ENCODE measurements at places on chromosomes 5 and 9.

- no peak for DNase-seq
Measured at GRCh38 chr5:142971303-142972013, 201.3 kb downstream of the ARHGAP26 start.

- DNase-seq = no peak
Measured at GRCh38 chr5:155270725-155271124, 257.2 kb downstream of the KIF4B start.

- DNase-seq = no peak
Measured at GRCh38 chr9:23850242-23850689, 24.2 kb upstream of the ELAVL2 start.

GRCh38 chr9:112787978-112788377 lies 37.4 kb downstream of the SNX30 start:
- no peak for DNase-seq

- no peak for DNase-seq
Measured at GRCh38 chr9:81303658-81304057, 385.7 kb downstream of the TLE1 start.

- no peak for DNase-seq
Measured at GRCh38 chr9:112332674-112332976, 794 bp downstream of the PTBP3 start.

GRCh38 chr9:120791161-120791560 lies 2.1 kb downstream of the FBXW2 start:
- no peak for DNase-seq

- DNase-seq = no peak
Measured at GRCh38 chr9:22922222-22922621, 475.6 kb downstream of the DMRTA1 start.

GRCh38 chr9:88586452-88586851 lies 51.5 kb downstream of the NXNL2 start:
- no peak for DNase-seq

GRCh38 chr5:153485641-153486040 lies 4.8 kb upstream of the GRIA1 start:
- no peak for DNase-seq

DNA sequence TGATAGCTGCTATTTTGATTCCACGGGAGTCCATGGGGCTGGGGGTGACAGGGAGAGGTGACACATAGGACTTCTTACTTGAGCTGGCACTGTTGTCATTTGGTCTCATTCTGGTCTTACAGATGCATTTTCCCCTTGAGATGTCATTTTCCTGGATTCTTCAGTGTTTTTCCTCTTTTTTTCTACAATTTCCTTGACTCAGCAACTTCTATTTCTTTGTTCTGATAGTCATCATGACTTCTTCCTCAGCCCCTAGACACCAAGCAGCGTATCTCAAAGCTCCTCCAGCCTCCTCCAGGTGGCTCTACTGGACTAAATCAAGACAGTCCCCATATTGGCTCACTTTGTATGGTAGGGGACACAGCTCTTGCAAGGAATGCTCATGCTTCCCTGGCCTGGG lies 16.5 kb downstream of the LVRN start:
- no peak for DNase-seq

DNA sequence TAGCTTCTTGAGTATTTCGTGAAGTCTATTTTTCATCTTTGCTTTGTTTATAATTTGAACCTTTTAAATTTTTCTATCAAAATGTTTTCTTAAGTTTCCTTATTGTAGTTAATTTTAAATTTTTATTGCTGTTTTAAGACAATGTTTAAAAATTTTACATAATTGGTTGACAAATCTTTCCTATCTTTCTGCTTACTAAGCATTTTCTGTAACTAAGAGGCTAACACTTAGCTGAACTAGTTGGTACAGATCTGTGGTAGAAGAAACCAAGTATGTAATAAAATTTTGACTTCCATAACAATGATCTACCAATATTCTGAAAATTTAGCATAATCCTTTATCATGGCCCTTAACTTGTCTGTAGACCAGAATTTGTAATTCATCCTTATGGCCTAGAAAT lies 32.3 kb upstream of the TNPO1 start:
- DNase-seq = no peak

DNA sequence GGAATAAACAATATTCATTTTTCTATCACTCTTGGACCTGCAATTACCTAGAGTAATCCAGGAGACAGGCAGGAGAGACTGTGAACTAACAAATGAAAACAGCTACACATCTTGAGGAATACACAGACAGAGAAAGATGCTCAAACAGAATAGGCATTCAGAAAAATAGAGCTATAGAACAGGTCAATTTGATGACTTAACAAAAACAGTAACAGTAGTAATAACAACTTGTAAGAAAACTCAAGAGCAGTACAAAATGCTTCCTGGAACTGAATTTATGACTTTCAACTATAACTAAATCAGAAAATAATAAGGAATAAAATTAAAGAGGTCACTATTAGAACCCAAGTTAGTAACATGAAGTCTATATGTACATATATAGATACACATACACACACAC lies 579.3 kb downstream of the TLR4 start:
- DNase-seq = no peak

DNA sequence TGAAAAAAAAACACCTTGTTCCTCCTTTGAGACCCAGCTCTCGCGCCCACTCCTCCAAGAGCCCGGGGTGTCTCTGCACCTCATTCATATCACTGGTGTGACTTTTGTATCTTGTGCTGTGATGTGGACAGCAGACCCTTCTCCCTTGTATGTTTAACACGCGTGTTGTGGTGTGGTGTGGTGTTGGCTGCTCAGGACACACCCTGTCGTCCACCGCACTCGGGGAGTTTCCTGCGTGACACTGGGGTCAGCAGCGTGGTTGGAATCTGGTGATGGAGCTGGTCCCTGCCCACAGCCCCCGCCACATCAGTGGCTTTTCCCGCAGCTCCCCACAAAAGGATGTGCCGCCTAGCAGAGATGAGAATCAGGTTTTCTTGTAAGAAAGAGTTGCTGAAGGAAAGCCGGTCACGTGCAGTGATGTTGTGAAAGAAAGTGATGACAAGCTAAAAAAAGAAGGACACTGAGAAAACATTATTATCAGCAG lies 61.5 kb downstream of the TENT4A start:
- DNase-seq = no peak

DNA sequence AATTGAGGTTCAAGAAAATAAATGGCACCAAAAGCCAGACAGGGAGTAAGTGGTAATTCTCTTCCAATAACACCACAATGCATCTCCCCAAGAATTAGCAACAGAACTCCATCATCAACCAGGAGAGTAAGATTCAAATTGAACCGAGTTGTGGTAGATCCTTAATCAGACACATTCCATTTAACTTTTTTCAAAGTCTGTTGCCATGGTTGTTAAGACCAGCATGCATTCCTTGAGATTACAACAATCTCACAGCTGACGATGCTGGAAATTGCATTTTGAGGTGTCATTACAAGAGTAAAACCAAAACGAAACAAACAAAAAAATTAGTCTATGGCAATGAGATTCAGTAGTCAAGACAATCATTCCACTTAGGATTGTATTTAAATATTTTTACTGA lies 78.9 kb upstream of the ZNF462 start:
- no peak for DNase-seq

DNA sequence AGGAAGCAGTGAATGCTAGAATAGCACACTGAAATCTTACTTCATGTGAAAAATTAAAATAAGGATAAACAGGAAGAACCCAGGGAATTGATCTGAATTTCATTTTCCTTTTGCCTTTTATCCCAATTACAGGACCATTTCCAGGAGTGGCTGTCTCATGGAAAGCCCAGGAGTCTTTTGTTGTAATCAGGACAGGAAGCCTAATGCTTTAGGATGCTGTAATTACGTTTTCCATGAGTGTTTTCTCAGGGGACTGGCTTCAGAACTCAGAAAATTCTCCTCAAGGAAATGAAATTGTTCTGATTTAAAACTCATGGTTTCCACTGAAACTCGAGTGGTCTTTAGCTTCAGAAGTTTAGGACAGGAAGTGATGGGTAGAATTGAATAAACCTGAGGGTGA lies 56.6 kb upstream of the CAMK4 start:
- DNase-seq = no peak

- no peak for DNase-seq
Measured at GRCh38 chr5:145855763-145856267, 17.0 kb downstream of the GRXCR2 start.

DNA sequence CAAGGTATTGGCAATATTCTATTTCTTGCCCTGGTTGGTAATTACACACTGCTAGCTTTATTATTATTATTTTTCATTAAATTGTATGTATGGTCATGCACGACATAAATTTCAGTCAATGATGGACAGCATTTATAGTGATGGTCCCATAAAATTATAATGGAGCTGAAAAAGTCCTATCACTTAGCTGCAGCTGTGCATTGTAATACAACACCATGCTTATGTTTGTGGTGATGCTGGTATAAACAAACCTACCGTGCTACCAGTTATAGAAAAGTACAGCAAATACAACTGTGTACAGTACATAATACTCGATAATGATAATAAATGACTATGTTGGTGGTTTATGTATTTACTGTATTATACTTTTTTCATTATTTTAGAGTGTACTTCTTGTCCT lies 65.5 kb downstream of the NR3C1 start:
- no peak for DNase-seq

GRCh38 chr9:18544456-18544855 lies 70.5 kb downstream of the ADAMTSL1 start:
- no peak for DNase-seq

- no peak for DNase-seq
Measured at GRCh38 chr5:145949474-145949873, 13.1 kb downstream of the SH3RF2 start.

DNA sequence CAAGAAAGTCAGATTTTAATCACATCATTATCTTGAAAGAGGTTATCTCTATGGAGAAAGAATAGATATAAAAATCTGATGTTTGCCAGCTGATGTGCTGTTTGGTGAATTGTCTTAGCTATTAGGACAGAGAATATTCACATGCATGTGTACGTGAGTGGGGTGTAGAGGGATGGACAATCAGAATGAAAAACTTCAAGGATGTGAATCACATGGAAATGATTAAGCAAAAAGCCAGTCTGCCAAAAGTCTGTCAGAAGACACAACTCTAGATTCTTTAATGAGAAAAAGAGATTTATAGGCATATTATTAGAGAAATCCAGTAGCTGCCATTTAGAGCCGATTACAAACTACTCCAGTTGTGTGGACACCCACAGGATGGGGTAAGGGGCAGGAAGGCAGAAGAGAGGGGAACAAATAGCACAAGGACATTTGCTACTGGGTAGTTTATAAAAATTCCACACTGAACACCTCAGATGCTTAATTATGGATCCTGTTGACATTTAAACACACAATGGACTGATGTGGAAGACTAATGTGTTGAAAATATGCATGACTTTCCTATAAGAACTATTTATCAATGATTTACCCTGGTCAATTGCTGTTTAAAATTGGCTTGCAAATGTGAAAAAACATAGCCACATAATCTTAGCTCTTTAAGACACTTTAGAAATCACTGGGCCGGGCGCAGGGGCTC lies 127.4 kb downstream of the PTTG1 start:
- no peak for DNase-seq

- DNase-seq = no peak
Measured at GRCh38 chr5:133396187-133396741, 216.1 kb downstream of the FSTL4 start.

DNA sequence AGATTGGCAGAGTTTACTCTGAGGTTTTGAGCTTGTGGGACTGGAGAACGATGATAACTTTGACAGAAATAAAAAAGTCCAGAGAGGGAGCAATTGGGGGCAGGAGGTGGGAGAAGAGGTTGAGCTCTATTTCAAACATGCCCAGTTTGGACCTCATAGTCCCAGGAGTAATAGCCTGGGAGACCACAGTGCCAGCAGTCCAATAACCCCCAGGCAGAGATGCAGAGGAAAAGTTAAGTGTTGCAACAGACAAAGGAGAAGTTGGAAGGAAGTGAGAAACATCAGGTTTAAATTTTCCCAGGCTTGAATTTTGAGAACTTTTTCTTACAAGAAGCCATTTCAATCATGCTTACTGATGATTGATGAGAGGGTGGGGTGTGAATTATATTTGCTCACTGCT lies 117.0 kb upstream of the GHR start:
- no peak for DNase-seq

- DNase-seq = no peak
Measured at GRCh38 chr5:149645236-149645635, 63.9 kb downstream of the ARHGEF37 start.

- no peak for DNase-seq
Measured at GRCh38 chr5:142175461-142176142, 67.0 kb downstream of the NDFIP1 start.

DNA sequence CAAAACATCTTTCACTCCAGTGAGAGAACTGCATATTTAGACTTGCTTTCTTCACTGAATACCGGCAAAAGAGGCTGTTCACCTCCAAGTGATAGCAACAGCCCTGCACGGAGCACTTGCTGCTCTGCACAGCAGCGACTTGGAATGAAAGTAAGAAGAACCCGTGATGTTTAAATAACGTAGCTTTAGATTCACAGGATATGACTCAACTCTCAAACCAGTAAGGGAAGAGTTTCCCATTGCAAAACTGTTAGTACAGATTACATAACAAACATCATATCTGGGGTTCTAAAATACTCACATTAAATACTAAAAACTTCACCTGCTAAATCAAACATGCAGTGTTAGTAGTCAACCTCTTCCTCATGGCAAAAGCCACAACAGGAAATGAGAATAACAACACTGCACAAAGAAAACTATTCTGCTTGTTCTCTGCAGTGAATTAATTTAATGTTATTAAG lies 203.4 kb downstream of the MCTP1 start:
- DNase-seq = peak; percentile 11

DNA sequence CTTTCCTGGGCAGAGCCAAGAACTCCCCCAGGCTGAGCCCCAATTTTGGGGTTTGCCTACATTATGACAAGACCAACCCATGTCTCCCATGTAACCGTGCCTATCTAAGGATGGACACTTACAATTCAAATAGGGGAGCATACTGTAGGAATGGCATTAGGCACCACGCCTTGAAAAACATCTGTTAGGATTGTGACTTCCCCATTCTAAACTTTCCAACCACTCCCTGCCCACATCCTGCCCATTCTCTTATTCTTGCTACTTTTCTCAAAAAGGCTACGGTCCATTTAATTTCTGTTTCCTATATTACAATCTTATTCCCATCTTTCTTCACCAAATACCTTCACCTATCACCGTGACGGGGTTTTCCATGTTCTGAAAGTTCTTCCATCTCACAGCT lies 99.2 kb downstream of the LPAR1 start:
- DNase-seq = no peak

GRCh38 chr9:79060766-79061165 lies 511.0 kb upstream of the TLE4 start:
- DNase-seq = no peak

GRCh38 chr5:81207009-81207408 lies 26.1 kb upstream of the CKMT2 start:
- DNase-seq = no peak

DNA sequence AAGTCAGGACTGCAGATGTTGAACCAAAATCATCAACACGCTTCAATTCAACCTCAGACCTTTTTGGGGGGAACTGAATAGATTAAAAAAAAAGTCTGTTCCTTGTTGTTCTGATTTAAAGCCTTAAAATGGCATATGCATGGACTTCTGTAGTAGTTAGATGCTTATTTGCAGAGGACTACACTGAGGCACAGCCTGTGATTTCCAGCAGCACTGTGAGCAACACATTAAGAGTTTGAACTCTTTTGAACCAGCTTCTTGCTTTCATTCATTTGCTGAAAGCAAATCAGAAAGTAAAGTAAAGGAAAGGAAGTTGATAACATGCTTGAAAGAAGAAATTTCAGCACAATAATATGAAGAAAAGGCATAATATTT lies 60.7 kb upstream of the DMAC1 start:
- DNase-seq = no peak

Measured in CD4-positive, alpha-beta T cell treated with Interleukin-6 at 100 ng/mL for 8 hours (primary cell).